BJ (cell line): ENCODE measurements at places on chromosomes 11 and 22. TPM values are rescaled to one million over a fixed set of nuclear protein-coding genes. Genes with fewer than 3 reads are reported as not detected.

DNA sequence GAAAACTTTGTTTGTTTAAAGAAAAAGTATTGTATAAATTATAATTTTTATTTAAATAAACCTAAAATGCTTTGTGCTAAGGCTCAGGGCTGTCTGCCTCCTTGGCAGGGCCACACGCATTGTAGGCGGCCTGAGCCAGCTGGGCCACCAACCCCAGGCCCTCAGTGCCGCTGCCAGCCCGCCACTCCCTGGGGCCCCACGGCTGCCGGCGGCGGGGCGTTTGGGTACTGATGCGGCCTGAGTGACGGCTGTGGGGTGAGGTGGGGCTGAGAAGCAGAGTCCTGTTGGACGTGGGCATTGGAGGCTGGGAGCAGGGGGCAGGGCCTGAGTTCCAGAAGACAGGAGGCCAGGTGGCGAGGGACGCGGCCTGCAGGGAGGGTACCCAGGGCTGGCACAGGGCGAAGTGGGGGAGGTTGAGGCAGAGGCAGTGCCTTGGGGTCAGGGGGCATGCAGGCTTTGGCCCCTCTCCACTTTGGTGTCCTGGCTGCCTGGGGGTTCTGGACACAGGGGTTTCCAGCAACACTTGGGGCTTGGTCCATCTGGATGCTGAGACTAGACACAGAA lies 58.3 kb downstream of the CERK start:
- DNase-seq, result no peak

DNA sequence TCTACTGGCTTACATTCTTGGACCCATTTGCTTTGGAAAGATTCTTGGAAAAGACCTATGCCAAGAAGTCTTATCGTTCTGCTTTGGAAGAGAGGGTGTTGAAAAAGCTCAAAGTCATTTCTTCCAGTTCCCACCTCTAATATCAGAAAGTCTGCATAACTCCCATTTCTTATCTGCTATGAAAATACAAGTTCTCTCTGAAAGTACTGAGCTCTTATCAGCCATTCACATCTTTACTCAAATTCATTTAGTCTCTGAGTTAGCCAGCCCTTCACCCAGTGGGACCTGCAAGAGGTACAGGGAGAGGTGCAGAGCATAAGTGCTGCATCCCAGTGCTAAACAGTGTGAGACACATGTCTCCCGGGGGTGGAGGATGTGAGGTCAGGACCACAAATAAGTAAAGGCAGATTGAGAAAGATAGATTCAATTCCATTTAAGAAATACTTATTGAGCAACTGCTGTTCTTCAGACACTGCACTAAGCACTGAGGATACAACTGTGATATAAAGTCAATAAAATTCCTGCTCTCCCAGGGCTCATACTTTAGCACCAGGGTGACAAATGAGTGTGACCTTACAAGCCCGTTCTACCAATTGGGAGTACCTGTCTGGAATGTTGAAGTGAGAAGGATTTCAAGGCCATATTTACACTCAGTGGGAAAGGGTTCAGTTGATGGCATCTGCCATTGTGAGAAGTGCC lies 76.7 kb downstream of the PISD start:
- no peak for DNase-seq

GRCh38 chr22:50302564-50302963 lies 4.9 kb downstream of the PLXNB2 start:
- no peak for DNase-seq

GRCh38 chr11:12375720-12376119 lies 1.7 kb upstream of the PARVA start:
- no peak for DNase-seq

FAM118B gene
- 14.2 and 24.5 TPM in 2 replicates for polyA plus RNA-seq

TENM4 gene
- 0.36 and 0.39 TPM in 2 replicates for polyA plus RNA-seq

PHF21B gene
- polyA plus RNA-seq, result 0.01 TPM in 1 of 2 replicates, not detected in the other

STX5 gene
- 61.5 and 76.6 TPM in 2 replicates for polyA plus RNA-seq

CARD18 gene
- not detected in 2 replicates for polyA plus RNA-seq

OR52A1 gene
- not detected in 2 replicates for polyA plus RNA-seq
